ENCODE measurements at places on chromosomes 1 and 21. TPM values are rescaled to one million over a fixed set of nuclear protein-coding genes. Genes with fewer than 3 reads are reported as not detected.

DNA sequence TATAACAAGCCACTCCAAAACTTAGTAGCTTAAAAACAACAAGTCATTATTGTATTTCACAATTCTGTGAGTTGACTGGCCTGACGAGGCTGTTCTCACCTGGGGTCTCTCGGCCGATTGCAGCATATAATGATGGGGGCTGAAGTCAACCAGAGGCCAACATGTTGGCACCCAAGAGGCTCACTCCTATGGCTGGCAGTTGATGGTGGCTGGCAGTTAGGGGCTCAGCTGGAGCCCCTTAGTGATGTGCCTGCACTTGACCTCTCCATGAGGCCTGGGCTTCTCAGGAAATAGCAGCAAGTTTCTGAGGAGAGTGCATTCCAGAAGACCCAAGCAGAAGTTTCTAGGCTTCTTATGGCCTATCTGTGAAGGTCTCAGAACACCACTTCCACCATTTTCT is 459.4 kb downstream of the NPHP4 start:
- DNase-seq, result no peak

DNA sequence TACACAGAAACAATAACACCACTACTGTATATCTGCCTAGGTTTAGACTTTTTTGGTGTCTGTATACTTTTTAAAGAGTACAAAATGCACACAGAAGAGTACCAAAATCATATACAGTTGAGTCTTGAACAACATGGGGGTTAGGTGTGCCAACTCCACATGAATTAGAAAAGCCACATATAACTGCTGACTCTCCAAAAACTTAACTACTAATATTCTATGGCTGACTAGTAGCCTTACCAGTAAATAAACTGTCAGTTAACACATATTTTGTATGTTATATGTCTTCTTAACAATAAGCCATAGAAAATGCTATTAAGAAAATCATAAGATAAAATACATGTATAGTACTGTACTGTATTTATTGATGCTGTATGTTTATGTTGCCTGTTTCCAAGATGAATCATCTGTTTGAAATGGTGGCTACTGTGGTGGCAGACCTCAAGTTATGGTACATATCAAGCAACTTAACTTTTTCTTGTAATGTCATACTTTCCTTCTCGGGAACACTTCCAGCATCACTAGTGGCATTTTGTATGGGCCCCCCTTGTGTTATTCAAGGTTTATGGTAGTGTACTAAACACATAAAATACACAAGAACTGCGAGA is 71.2 kb downstream of the LHX4 start:
- DNase-seq, result no peak

Gene C1orf50
- polyA plus RNA-seq, result 21.8 TPM

- no peak for DNase-seq
Observed at GRCh38 chr1:40662151-40662550, 3.3 kb downstream of the RIMS3 start.

Gene GJA9
- polyA plus RNA-seq, result 3.4 TPM

- DNase-seq, result peak; percentile 81
Observed at GRCh38 chr1:233295237-233295974, at the start of gene PCNX2. TSS of gene PCNX2 (minus strand) at chr1:233295725. CDS start at chr1:233295478, 247 bp downstream.

DNA sequence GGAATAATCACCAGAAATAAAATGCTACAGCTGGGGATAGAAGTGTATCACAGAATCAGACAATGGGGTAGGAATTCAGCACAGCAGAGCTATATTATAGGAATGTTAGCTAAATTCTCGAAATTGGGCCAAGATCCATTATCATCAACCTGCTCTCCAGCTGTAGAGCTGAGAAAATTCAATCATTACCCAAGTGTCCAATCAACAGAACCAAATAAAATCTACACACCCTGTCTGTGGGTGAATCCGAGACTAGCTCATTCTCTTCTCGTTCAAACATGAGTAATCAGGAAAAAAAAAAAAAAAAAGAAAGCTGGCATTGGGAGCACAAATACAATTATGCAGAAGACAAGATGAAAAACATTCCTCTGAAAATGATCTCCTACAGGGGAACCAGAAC is 119.2 kb downstream of the CDC7 start:
- DNase-seq, result no peak

DNA sequence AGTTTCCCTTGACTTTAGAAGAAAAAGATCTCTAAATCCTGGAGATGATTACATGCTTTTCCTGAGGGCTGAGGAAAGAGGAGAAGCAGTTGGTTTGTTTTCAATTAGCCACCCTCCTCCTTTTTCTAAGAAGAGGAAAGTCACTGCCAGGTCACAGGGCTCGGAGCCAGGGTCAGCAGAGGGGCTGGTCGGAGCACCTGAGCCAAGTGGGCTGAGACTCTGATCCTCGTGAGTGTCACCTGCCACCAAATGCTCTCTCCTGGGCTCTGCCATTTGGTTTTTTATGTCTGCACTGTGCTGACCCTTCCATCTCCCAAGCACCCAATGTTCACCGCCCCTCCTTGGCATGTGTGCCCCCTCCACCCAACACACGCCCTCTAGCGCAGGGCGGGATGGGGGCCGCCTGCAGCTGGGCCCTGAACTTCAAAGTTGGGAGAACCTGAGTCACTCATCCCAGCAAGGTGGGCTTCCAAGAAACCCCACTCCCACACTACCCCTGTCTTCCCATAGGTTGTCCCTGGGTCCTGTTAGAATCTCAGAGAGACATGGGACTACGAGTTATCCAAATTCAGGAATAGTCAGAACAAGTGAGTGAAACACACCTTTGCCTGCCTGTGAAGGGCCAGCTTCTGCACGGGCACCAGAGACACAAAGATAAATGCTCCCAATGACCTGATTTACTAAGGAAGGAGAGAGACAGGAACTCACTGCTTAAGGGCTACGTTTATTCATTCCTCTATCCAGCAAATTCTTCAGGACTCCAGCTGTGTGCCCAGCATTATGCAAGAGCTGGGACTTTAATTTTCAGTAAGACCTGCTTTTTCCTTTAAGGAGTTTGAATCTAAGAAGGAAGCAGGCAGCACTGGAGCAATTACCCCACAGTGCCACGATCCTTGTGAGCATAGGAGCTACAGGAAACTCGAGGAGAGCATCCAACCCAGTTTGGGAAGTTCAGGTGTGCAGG is 127.5 kb downstream of the RHOU start:
- peak; percentile 7 for DNase-seq

- no peak for DNase-seq
Observed at GRCh38 chr21:17725339-17725738, 93.8 kb downstream of the C21orf91 start.

- DNase-seq, result no peak
Observed at GRCh38 chr1:170225781-170226530, 80.2 kb downstream of the NTMT2 start.

GRCh38 chr1:170562646-170563338 is 30.8 kb downstream of the GORAB start:
- DNase-seq, result peak; percentile 65

Gene CD2
- 5.8 TPM for polyA plus RNA-seq

Gene TEX38
- 432 TPM for polyA plus RNA-seq

Gene RGS7
- 5.0 TPM for polyA plus RNA-seq

Gene CHRM3
- 7.5 TPM for polyA plus RNA-seq

- DNase-seq, result no peak
Observed at GRCh38 chr1:44033756-44034155, 2.5 kb upstream of the SLC6A9 start.

- DNase-seq, result no peak
Observed at GRCh38 chr1:85484716-85485115, 19.8 kb upstream of the DDAH1 start.

Gene TMIGD3
- polyA plus RNA-seq, result 148 TPM

DNA sequence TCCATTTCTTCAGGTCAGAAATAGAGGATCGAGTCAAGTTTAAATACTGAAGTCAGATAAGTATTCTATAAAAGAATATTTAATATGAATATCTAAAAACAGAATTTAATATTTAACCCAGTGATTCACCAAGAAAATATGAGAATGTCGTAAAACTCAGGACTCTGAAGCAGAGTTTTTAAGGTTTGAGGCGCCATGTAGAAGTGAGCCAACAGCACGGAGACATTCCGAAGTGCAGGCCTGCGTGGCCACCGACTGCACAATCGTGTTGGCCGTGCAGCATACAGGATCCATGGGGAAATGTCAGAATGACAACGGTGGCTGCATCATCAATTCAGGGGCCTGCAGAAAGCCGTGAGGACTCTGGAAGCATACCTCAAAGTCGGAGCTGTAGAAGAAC is 23.4 kb downstream of the MRAP start:
- DNase-seq, result no peak

- no peak for DNase-seq
Observed at GRCh38 chr1:74470936-74471335, 41.5 kb downstream of the LRRC53 start.

GRCh38 chr21:16588433-16588860 is 858.7 kb downstream of the USP25 start:
- DNase-seq, result peak; percentile 70

DNA sequence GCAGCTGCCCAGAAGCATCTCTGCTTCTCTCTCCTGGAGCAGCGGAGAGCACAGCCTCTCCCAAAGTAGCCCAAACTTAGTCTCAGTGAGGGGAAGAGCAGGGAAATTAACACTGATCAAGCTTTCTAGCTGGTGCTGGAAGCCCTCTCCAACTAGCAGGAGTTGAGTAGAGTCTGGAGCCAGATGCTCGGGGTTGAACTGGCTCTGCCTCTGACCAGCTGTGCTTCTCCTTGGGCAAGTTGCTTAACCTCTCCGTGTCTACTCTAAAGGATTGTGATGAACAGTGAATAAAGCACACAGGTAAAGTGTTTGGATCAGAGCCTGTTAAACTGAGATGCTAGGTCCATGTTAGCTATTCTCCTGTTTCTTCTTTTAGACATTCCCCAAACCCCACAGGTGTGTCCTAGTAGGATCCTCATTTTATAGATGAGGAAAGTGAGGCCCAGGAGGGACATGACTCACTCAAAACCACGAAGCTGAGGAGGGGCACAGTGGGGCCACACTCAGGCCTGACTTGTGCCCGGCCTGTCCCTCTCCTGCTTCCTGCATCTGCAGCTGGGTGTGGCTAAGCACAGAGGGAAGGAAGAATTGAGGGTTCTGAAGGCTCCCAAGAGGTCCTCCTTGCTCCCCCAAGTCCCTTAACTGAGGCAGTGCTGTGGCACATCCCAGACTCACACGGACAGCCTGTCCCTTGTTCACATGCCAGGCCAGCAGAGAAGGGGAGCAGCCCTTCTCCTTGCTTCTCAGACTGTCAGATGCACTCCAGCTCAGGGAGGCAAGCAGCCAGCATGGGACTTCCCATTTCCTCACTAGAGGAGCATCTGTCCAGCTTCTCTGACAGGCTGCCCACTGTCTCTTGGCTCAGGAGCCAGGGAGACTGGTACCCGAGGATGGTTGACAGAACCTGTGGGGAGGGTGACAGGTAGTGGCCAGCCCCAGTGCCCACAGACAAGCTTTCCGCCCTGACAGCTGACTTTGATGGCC is 152.0 kb upstream of the IGSF21 start:
- DNase-seq, result no peak

DNA sequence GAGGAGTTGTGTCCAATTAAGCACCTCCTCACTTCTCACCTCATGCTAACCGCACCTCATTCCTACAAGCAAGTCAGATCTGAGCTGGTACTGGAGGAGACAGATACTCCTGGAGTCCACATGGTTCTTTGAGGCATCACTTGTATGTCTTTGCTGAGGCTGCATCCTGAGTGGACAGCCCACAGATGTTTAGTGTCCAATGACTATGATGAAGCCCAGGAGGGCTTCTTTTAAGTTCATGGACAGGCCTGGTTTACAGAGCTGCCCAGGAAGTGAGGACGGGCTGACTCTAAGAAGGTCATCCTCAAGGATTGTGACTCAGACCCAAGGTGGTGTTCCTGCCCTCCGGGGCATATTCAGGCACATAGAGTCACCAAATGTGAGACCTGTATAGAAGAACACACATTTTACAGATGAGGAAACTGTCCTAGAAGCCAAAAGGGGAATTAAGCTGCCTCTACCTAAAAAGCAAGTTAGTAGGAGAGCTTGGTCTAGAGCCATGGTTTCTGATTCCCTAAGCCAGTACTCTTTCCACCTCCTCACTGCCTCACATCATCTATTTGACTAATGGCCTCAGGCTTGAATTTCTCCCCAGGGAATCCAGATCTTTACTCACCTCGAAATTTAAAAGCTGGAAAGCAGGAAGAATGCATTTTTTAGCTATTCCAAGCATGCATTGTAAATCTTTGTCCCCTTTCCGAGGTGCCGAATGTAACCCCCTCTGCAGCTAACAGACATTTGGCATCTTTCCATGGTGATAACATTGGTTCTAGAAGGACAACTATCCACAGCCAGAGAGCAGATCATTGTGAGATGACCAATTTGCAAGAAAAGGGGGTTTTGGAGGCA is 228.1 kb downstream of the OMA1 start:
- no peak for DNase-seq

- DNase-seq, result no peak
Observed at GRCh38 chr1:14596591-14596990, 1.9 kb upstream of the KAZN start.

DNA sequence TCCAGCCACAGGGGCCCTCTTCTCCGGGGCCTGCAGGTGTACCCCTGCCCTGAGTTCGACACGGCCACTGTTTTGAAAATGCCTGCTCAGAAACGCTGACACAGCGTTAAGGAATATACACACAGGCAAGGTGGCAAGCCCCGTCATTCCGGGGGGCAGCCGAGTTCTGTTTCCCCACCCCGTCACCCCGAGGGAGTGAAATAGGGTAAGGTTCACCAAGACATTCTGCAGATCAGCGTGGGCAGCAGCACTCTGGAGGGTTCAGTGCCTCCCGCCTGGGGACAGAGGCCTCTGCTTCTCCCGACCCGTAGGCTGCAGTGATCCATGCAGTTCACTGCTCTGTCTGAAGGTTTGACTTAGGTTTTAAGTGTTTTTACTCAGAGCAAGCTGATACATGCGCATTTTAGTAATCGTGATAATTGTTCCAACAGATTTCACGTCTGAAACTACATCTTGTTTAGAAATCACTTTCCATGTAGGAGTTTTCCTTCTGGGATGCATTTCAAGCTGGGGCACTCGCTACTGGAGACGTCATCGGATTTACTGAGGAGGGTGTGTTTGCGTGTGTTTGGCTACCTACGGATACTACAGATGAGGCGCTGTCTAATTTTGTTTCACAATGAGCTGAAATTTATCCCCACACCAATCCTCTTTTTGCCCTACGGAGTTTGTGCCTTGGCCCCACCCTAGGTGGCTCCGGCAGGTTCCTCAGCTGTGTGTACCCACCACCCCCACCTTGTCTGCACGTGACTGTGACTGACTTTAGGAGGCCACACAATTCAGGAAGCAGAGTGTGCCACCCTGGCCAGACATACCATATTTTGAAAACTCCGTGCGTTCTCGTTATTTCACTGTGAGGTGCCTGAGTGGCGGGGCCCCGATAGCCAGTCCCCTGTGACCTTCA is 63.5 kb downstream of the AGPAT3 start:
- no peak for DNase-seq

GRCh38 chr1:201376464-201377374 is 761 bp downstream of the TNNT2 start:
- DNase-seq, result no peak

- DNase-seq, result peak; percentile 94
Observed at GRCh38 chr21:39388038-39388810, 39.3 kb upstream of the HMGN1 start.

Gene TMPRSS2
- polyA plus RNA-seq, result 3.9 TPM

DNA sequence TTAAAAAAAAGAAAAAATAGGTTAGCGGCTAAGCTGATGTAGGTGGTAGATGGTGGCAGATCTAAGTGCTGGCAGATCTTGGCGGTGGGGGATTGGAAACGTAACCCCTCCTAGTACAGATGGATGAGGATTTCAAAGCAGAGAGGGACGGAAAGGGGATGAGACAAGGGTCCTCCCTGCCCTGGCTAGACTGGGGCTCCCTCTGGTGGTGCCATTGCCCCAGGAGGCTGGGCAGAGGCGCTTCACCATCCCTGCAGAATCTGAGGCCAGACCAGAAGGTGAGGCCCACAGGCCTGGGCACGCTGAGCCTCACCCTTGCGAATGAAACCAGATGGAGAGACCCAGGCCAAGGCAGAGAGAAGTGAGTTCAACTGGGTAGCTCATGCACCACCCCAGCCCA is 7.0 kb upstream of the PLEKHA6 start:
- DNase-seq, result no peak

Gene FAM72A
- 13.7 TPM for polyA plus RNA-seq

Data from testis (tissue), 5 donors.